ENCODE measurements at places on chromosomes 12 and 14.

GRCh38 chr12:66664076-66664475 is 14.8 kb downstream of the GRIP1 start:
- DNase-seq = no peak

DNA sequence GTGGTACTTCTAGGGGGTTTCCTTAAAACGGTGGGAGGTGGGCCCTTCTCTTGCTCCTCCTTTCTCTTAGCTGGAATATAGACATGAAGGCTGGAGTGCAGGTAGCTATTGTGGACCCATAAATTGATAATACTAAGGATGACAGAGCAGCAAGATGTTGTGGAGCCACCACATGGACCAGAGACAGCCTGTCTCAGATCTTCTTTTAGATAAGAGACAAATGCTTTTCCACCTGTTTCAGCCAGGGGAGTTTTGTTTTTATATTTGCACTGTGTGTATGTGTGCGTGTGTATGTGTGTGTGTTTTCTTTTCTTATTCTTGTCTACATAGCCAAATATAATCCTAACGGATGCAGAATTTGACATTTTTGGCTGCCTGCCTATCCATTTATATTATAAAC is 62.9 kb upstream of the HIF1A start:
- no peak for DNase-seq

- DNase-seq = no peak
Measured at GRCh38 chr14:89304972-89305703, 111.9 kb downstream of the FOXN3 start.

GRCh38 chr14:59711080-59711479 is 134.5 kb upstream of the CCDC175 start:
- DNase-seq = no peak

- DNase-seq = no peak
Measured at GRCh38 chr14:70139384-70139783, 49.4 kb downstream of the SLC8A3 start.

DNA sequence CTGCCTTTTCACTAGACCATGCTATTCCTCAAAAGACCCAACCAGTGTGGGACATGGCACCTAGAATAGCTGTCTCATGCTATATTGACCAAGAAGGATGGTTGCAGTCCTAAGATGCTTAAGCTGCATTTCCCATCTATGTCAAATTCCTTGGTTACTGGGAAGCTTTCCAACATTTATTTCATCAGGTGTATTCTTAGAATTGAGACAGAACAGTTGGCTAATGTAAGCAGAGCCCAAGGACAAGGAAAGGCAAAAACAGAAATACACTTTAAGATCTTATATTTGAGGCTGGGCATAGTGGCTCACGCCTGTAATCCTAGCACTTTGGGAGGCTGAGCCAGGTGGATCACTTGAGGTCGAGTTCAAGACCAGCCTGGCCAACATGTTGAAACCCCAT is 24.7 kb downstream of the ARG2 start:
- DNase-seq = no peak

GRCh38 chr12:13023811-13024530 is 20.2 kb upstream of the FAM234B start:
- DNase-seq = no peak

GRCh38 chr12:15520083-15520482 is 197.8 kb downstream of the PTPRO start:
- no peak for DNase-seq

- DNase-seq = no peak
Measured at GRCh38 chr14:78319887-78320635, 149.9 kb downstream of the NRXN3 start.

DNA sequence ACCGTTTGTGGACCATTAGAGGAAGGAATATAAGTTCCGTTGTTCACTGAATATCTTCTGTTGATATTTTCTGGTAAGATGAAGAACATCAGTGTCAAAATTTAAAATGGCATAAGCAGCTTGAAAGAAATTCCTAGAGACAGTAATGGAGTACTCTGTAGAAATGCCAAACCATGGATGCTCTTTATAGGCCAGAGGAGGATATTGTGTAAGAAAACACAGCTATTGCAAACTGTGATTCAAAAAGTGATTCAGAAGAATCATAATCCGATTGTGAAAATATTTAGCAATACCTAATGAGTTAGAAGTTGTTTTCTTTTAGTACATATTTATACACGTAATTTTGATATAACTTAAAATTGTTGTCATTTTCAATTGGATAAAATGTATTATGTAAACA is 102.8 kb downstream of the SLC16A7 start:
- DNase-seq = no peak

DNA sequence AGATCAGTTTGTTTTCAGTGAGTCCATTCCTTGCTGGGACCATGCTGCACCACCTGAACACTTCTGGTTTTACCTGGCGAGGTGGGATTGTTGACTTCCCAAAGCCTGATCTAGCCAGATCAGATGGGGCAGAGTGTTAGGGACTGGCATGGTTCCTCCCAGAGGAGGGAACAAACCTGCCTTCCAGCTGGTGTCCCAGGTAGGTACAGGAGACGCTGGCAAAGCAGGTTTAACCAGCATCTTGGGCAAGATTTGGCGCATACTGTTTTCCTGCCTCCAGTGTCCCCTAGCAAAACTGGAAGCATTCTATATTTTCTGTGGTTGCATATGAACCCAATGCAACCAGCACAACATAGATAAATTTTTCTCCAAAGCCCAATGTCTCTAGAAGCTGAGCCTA is 14.6 kb upstream of the FOS start:
- DNase-seq = no peak

GRCh38 chr14:72559202-72559601 is 334.7 kb downstream of the DPF3 start:
- no peak for DNase-seq

DNA sequence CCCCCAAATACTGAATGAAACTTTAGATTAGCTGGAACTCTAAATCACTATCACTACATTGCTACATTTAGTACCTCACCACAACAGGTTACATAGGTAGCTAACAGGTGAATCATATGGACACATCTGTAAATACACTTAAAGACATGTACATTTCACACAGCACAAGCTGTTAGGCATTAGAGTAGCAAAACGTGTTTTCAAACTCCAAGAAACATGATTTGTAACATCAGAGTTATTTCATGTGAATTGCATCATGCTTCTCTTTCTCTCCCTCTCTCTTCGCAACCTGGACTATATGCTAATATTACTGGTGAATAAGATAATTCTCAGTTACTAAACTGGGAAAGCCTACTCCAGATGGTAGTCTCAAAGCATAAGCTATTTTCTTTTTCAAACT is 4.3 kb downstream of the SEL1L start:
- DNase-seq = no peak

DNA sequence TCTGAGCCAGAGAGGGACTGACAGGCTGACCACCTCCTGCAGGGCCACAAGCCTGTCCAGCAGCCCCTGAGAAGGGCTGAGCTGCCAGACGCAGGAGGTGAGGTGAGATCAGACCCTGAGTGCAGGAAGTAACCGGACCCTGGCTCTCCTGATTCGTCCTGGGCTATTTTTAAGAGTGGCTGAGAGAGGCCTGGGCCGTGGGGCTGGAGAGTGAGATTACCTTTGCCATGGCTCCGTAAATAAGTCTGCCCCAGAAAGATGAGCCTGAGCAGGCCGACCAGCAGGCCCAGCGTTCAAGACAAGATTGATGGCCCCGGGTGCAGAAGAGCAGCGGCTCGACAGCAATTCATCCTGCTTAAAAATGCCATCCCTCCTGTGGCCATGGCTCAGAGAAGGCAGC is 54.2 kb downstream of the SPTB start:
- no peak for DNase-seq

- no peak for DNase-seq
Measured at GRCh38 chr12:13177373-13177772, 19.2 kb upstream of the EMP1 start.

DNA sequence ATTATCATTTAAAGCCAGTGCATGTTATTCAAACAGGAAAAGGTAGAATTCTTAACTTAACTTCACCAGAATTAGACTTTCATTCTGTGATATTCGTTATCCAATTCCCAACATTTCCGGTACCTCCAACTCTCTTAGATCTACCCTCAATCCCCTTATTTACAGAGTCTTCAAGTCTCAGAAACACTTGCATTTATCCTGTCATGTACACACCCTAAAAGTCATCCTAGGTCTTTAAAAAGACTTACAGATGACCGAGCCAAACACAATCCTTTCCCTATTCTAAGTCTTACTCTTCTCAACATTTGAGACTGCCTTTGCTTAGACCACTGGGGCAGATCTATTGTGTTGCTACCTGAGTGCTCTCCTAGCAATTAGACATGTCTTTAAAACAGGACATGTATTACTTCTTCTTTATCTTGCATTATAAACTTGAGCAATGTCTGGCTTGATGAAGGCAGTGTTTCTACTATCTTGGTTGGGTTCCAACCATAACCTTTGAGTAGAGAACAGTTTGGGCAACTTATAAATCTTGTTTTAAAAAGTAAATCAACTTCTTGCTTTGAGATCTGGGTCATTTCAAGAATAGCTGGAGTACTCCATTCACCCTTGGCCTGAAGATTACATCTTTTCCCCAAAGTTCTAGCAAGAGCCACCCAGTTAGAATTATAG is 140.6 kb upstream of the PLEKHG7 start:
- DNase-seq = no peak

GRCh38 chr12:32559434-32559833 is 119.7 kb upstream of the DNM1L start:
- no peak for DNase-seq

DNA sequence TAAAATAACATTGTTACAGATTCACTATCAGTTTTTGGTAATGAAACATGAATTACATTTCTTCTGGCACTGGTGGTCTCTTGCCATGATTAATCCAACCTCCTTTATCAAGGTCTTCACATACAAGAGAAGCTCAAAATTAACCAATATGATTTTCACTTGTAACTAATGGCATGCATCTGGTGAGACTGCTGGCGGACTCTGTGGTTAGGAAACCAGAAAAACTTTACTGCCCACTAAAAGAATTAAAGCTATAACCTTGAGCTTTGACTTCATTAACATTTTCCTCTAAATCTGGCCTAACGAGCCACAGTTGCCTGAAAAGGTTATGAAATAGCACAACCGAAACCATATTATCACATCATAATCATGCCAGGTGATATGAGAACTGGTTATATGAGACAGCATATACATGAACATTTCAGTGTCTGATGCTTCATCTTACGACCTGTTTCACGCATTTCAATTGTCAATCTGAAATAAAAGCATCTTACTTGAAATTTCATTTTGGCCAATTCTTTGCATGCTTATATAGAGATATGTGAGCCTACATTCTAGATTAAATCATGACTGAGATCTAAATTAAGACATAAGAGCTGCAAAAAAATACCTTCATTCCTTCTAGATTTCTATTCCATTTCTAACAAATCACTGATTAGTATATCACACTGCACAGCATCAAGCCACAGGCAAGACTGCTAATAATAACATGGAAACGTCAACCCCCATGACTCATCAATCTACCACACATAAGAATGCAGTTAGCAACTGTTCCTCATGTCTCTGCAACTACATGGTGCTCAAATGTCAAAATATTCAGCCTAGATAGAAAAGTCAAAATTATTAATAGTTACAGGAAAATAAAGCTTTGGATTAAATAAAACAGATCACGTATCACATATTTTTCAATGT is 89.3 kb downstream of the OSBPL8 start:
- no peak for DNase-seq

GRCh38 chr12:121652767-121653497 is 16.5 kb downstream of the MORN3 start:
- DNase-seq = no peak

DNA sequence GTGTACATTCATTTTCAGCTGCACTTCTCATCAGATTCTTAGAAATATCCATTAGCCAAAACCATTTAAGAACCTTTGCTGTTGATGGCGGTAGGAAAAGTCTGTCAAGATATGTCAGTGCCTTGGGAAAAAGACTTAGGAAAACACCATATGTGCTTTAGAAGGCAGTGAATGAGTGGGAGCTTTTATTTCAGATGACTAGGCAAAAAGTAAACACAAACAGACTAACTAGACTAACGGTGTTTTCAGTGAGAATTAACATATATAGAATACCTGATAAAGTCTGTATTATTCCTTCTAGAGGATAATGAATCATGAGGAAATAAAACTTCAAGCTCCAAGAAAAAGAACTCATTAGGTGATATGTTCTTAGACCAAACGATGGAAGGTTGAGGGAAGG is 418.9 kb downstream of the NAV3 start:
- no peak for DNase-seq

GRCh38 chr12:116799955-116800354 is 61.8 kb downstream of the RNFT2 start:
- no peak for DNase-seq

DNA sequence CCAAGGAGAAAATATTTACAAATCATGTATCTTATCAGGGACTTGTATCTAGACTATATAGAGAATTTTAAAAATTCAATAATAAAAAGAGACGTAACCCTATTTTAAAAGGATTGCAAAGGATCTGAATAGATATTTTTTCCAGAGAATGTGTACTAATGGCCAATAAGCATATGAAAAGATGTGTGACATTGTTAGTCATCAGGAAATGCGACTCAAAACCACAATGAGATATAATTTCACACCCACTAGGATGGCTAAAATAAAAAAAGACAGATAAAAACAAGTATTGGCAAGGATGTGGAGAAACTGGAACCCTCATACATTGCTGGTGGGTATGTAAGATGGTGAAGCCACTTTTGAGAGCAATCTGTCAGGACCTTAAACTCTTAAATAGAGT is 141.9 kb upstream of the BMP4 start:
- no peak for DNase-seq

- DNase-seq = peak; percentile 61
Measured at GRCh38 chr14:105944632-105945610, 418.5 kb downstream of the TMEM121 start.

DNA sequence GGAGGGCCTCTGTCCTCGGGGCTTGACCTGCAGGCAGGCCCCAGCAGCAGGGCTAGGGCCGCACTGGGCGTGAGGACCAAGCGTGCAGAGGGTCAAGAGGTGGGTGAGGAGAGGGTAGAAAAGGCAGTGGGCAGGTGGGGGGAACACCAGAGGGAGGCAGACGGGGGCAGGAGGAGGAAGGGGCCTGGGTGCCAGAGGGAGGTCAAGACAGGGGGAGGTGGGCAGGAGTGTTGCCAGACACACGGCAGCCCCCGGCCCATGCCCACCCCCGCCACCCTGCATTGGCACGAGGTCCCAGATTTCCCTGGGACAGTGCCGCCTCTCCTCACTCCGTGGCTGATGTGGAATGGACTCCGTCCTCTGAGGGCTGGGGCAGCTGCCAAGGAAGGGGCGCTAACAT is 8.2 kb downstream of the TMEM121 start:
- DNase-seq = no peak

- DNase-seq = no peak
Measured at GRCh38 chr14:85236296-85236695, 293.6 kb upstream of the FLRT2 start.

DNA sequence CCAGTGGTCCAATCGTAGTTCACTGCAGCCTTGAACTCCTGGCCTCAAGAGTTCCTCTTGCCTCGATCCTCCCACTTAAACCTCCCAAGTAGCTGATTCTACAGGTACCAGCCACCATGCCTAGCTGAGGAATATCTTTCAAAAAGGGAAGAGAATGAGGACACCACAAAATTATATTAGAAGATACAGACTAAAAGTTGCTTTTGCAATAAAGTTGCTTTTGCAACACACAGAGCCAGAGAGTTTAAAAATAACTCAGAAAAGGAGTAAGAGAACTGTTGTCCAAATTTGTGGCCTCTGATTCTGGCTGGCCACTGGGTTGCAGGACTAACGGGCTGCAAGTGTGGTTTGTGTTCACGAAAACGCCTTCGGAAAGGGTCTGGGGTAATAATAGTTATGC is 19.8 kb downstream of the TMEM253 start:
- DNase-seq = no peak

All from stimulated activated CD8-positive, alpha-beta memory T cell treated with anti-CD3 and anti-CD28 coated beads, Interleukin-7, amount 100 ng/mL, for 1 hour (primary cell).